ENCODE measurements at places on chromosomes 3 and 15.

- no peak for DNase-seq
Observed at GRCh38 chr3:99409961-99410360, 228.4 kb upstream of the COL8A1 start.

- no peak for DNase-seq
Observed at GRCh38 chr3:172709774-172710663, 848 bp downstream of the NCEH1 start.

DNA sequence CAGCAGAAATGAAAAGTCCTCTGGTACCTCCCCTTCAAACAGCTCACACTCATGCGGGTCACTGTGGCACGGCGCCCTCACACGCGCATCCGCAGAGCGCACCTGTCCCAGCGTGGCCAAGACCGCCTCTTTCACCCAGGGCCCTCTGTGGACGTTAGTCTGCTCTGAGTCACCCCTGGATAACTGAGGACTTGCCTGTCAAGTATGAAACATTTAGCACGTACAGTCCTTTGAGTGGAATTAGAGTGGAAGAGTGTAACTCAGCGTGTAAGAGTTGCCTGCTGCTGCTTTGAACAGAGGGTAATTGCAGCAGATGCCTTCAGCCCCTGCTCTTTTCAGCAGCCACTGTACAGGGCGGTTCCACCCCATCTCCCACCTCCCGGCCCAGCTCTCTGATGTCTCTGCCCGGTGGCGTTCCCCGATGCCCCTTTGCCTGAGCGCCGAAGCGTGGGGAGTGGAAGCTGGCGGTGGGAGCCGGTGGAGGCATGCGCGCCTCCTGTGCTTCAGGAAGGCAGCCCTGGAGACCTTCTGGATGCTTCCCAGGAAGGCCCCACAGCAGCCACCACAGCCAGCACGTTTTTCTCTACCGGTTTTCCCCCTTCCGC, 23.0 kb downstream of the CPN2 start:
- DNase-seq, result no peak

GRCh38 chr3:64551697-64552096, 136.1 kb downstream of the ADAMTS9 start:
- DNase-seq, result no peak

GRCh38 chr3:69448877-69449276, 63.0 kb upstream of the FRMD4B start:
- DNase-seq, result no peak

Measured in caudate nucleus (tissue), 63 donors.